T-helper 1 cell (primary cell): ENCODE measurements at places on chromosomes 2 and 18.
A peak's percentile ranks its signal among the peaks of the same experiment; 100 is the strongest.

DNA sequence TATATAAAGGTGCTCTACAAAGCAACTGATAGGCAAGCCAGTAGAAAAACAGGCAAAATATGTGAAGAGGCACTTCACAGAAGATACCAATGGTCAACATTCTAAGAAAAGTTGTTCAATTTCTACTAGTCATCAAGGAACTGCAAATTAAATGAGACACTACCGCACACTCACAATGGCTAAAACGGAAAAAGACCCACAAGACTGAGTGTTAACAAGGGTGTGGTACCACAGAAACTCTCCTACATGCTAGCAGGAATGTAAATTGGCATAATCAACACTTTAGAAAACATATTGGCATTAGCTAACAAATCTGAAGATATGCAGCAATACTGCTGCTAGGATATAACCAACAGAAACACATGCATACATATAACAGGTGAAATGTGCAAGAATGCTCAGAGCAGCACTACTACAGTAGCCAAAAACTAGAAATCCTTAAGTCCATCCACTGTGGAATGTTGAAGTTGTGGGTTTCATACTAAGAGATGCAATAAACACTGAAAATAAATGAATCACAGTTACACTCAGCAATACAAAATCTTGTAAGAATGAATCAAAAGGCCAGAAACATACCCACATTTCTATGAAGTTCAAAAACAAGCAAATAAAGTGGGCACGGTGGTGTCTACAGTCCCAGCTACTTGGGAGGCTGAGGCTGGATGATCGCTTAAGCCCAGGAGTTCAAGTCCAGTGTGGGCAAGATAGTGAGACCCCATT is 9.2 kb downstream of the RNU4ATAC start:
- peak; percentile 13 for DNase-seq

- no peak for DNase-seq
These were observed 6.7 kb upstream of the CTDSP1 start for GRCh38 chr2:218392891-218393462.

DNA sequence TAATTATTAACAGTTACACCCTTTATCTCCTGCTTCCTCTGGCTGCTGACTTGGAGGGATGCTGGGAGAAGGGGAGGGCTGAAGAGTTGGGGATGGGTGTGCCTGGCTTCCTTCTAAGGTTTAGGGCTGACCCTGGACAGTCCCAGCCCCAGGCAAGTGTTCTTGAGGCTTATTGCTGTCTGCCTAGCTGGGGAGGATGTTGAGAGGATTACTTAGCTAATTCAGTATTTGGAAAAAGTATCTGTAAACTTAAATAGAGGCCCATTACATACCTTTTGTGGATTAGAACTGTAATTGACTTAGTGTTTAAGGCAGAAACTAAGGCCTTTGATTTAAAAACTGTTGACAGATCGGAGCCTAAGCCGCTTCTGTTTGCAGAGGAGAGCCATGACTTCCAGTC is 67.6 kb downstream of the AGAP1 start:
- DNase-seq, result no peak

GRCh38 chr2:54000524-54000923 is 29.7 kb upstream of the PSME4 start:
- no peak for DNase-seq

DNA sequence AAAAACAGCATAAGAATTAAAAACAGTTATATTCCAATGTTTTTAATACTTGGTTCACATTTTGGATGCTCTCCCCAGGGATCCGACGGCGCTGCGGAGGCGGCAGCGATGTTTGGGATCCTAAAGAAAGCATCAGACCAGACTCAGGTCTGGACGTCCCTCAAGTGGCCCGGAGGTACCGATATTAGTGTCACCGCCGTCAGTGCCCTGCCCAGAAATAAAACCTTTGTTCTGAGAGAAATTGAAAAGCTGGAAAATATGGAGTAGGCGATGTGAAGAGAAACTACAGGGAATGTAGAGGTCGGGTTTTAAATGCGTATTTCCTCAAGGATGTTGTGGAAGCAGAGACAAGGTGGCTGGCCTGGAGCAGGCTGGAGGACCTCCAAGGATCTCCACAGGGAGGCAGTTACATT is 683 bp upstream of the TBC1D8 start:
- DNase-seq, result no peak

GRCh38 chr18:13232086-13232917 is 13.7 kb downstream of the LDLRAD4 start:
- no peak for DNase-seq

GRCh38 chr18:44895176-44895798 is 214.6 kb downstream of the SETBP1 start:
- no peak for DNase-seq

DNA sequence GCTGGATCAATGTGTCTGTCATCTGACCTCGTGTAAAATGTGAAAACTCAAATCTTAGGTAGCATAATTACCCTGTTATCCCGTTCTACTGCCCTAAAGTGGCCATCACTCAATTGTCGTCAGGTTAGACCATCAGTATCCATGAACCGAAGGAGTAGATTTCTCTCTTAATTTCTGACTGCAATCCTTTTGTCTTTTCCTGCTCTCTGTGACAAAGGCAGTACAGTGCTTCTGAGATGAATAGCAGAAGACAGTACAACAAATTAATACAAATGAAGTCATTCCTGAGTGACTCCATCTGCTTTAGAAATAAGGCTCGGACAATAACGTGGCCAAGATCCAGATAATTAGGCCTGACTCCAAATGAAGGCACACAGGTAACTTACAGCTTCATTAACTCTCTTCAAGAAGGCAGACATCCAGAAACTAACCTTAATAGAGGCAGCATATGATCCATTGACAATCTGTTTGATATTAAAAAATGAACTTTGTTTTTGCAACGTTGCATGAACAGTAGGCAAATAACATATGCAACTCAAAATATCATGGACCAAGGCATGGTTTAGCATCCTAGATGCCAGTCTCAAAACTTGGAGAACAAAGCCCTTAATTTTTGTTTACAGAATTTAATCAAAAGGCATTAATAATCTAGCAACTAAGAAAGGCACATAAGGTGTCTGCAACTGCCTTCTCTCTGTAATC is 96.7 kb upstream of the CDH20 start:
- DNase-seq, result no peak
